ENCODE measurements at places on chromosomes 12 and 14.

GRCh38 chr12:70983692-70984091, 63.2 kb upstream of the PTPRR start:
- DNase-seq = no peak

DNA sequence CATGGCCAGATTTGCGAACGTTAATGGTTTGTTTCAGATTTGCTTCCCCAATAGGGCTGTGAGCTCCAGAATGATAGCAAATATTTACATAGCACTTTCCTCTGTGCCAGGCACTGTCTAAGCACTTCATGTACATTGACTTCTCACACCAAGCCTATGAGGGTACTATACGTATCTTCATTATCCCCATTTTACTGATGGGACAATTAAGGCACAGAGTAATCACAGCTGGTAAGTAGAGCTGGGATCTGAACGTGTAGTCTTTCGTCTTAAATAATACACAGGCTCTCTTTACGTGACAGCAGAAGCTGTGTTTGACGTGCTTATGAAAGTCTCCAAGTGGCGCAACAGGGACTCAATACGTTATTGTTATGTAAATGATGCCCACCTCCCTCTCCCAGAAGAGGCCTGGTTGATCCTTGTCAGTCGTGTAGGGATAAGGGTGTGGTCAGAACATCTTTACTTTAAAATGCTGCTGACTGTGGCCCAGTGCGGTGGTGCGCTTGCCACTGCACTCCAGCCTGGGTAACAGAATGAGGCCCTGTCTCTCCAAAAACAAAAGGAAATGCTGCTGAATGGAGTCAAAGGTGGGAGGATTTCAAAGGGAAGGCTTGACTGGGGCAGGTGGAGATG, 66.3 kb upstream of the TCL1B start:
- no peak for DNase-seq

DNA sequence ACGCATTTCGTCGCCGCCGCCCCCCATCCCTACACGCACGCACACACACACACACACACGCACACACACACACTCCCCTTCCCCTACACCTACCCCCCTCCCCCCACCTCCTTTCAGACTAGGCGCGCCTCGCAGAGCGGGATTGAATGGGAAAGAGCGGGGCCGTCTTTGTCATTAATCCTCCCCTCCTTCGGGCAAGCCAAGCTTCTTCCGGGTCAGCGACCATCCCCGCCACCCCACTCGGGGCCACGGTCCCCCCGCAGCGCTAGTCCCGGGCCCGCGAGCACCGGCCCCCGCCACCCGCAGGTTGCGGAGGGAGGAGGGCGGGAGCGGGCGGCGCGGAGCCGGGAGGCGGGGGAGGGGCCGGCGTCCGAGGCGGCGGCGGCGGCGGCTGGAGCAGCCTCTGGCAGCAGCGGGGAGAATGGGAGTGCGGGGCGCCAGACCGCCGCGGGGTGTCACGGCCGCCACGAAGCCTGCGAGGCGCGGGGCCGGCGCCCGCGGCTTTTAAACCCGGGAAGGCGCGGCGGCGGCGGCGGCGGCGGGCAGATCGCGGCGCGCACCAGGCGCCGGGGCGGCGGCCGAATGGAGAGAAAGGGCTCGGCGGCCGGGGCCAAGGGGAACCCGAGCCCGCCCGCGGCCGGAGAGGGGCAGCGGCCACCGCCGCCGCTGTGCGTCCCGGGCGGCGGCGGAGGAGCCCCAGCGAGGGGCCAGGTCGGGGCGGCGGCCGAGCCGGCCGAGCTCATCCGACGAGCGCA, at the start of gene TTC9:
TTC9 (plus strand) TSS at position 369 of the 755 bp plus-strand sequence; CDS start at position 583, 214 bp downstream.
- DNase-seq = peak; percentile 22

DNA sequence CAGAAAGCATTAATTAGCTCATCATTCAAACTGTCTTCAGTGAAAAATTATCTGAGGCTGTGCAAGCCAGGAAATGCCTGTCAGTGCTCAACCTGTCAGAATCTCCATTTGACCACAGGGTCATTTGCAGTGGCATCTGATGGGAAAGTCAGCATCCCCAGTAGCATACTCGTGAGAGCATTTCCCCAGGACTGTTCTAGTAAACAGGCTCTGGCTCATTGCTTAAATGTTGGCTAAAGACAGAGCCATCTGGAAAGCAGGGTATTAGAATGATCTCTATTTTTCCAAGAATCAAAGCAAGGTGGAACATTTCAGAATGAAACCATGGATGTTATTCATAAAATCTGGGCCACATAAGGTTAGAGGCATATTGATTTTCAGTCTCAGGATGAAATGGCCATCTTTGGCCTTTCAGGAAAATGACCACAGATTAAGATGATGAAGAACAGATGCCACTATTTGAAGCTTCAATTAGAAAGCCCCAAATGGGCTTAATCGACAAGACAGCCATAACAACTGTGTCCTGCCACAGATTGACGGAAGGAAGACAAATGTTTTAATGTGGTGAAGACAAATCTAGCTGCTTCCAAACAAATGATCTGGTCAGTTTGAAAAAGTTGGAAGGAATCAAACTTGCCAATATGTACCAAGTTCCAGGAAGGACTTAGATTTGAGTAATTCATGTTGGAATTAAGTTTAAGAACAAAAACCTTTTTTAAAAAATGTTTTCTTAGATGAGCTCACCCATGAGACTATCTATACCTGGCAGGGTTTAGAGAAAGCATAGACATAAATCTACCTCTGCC, 94.0 kb upstream of the FAR2 start:
- DNase-seq = no peak

GRCh38 chr14:68548194-68549076, 244.4 kb downstream of the ZFP36L1 start:
- DNase-seq = no peak

GRCh38 chr12:23096321-23096720, 471.4 kb downstream of the ETNK1 start:
- DNase-seq = no peak

DNA sequence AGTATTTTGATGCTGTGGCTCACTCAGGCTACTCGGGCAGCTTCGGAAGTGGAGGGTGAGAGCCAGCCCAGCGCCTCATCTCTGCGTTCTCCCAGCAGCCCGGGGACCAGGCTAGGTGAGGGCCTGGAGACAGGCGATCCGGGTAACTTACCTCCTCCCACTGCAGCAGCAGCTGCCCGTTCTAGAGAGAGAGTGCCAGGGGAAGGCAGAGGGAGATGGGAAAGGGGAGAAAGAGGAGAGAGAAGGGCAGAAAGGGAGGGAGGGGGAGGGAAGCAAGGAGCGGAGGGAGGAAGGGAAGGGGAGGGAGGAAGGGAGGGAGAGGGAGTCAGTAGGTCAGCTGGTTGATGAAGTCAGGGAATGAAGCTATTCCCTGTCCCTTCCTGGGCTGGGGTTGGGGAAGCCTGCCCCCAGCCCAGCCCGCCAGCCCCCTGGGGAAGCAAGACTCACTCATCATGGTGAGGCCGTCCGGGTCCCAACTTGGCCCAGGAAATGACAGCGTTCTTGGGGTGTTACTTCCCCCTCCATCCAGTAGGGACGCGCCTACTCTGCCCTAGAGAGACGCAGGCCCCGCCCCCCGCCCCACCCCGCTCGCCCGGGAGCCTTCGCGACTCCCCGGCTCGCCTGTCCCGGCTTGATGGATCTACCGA, at the start of gene IFI27L2:
IFI27L2 (minus strand) TSS at position 494 of the 647 bp plus-strand sequence; CDS start at position 454, 40 bp downstream.
- peak; percentile 34 for DNase-seq

DNA sequence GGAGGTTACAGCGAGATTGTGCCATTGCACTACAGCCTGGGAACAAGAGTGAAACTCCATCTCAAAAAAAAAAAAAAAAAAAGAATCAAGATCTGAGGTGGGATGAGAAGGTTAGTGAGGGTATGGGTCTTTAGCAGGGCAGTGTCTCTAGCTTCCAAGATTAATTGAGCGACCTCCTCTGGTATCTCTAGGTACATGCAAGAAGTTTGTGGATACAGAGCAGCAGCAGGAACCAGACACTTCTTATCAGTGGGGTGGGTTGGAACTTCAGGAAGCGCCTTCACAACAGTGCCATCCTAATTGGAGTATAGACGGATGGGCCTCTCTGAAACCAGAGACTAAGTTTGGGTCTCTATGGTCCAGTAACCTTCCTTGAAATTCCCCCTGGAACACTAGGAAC, 51.9 kb upstream of the CISTR start:
- DNase-seq = no peak

DNA sequence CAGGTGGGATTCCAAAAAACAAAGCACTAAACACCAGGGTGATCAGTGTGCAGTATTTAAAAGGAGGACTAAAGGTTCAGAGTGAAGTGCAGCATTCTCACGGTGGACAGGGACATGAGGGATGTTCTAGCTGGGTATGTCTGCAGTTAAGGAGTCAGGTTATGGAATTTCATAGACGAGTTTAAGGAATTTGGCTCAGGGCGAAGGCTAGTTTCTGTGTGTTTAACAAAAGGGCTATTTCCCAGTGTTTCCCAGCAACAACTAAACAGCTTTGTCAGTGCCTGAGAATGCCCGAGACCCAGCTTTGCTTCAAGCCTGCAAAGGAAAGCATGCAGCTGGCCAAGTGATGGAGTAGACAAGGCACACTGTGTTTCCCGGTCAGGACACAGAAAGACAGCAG, 7.0 kb downstream of the KRT1 start:
- no peak for DNase-seq

DNA sequence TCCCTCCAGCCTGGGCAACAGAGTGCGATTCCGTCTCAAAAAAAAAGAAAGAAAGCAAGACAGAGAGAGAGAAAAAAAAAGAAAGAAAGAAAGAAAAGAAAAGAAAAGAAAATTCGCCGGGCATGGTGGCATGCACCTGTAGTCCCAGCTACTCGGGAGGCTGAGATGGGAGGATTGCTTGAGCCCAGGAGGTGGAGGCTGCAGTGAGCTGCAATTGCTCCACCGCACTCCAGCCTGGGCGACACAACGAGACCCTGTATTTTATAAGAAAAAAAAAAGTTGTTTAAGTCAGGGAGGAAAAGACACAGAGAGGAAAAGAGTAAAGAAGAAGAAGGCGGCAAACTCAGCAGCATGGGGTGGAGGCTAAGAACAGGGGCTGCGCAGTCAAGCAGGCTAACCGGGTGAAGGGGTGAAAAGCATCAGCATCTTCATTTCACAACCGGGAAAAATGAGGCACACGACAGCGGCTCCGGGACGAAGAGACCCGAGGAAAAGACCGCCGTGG, 557 bp upstream of the FICD start:
- no peak for DNase-seq

- DNase-seq = no peak
Measured at GRCh38 chr12:43579206-43579605, 27.2 kb upstream of the ADAMTS20 start.

DNA sequence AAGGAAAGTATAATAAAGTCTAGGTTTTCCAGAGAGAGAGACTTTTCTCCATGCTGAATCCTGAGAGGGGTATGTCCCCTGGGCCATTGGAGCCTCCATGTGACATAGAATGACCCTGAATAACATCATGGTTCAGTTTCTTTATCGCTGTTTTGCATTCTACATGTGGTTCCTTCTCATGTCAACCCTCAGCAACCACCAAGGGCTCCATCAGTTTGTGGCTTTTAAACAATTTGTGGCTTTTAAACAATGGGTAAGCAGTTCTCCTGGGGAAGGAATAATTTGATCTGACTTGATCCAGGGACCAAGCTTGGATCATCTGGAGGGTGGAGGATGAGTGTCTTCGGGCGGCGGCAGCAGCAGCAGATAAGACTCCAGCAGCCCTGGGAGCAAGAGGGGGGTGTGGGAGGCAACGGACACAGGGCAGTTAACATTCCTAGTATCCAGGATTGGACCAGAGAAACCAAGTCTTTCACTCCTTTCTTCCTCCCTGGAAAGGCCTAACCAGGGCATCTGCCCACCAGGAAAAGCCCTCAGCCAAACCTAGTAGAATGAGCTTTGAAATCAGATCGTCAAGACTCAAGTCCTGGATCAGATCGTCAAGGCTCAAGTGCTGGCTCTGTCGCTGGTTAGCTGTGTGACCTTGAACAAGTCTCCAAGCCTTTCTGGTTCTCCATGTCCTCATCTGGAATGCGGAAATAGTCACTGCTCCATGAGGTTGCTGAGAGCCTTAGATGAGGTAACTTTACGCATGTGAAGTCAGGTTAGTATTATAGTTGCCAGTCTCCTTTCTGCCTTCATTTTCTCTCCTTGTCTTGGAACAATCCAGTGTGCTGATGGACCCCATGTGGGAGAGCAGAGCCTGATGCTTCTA, 27.8 kb upstream of the FAM222A start:
- DNase-seq = no peak

DNA sequence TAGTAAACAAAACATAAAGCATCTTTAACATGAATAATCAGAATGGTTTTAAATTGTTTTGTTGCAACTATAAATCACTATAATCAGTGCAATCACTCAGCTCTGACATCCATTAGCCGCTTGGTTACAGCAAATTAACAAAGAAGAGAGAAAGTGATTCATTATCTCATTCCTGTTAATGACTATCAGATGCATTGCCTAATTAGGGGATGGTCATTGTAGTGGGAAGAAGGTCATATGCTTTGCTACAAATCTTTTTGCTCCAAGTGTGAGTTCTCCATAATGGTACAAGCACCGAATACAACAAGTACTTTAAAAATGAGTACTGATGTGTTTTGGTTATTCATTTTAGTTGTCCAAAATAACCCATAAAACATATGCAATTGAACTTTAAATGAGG, 272.0 kb downstream of the AKAP6 start:
- no peak for DNase-seq

All from stimulated activated CD8-positive, alpha-beta memory T cell treated with anti-CD3 and anti-CD28 coated beads, Interleukin-7, amount 100 ng/mL, for 4 hours (primary cell).